Activated naive CD8-positive, alpha-beta T cell treated with anti-CD3 and anti-CD28 coated beads, Interleukin-2, amount 50 U/mL, for 24 hours (primary cell): ENCODE measurements at places on chromosomes 3 and 15.

DNA sequence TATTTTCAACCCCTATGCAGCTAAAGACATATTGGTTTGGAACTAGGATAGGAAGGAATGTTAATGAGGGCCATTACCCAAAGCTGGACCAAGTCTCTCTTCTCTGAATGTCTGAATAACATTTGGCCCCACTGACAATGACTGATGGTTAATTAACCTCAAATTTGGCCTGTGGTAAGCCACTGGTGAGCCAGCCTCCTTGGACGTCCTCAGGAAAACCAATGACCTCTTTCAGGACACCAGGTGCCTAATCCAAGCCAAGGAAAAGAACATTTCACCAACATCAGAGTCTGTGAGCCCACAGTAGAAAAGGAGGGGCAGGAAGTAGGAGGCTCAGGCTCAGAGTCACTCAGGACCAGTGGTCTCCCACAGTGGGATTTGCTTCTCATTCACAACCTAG, 56.4 kb upstream of the ETV5 start:
- H3K4me3 ChIP-seq, result no peak overlapping the region
- H3K27ac ChIP-seq, result no peak overlapping the region
- H3K36me3 ChIP-seq, result no peaks in the 10 kb centered on the region
- no peaks in the 10 kb centered on the region for H3K4me1 ChIP-seq
- DNase-seq, result no peak
- H3K27me3 ChIP-seq, result peaks cover 25% of the 10 kb centered on the region

DNA sequence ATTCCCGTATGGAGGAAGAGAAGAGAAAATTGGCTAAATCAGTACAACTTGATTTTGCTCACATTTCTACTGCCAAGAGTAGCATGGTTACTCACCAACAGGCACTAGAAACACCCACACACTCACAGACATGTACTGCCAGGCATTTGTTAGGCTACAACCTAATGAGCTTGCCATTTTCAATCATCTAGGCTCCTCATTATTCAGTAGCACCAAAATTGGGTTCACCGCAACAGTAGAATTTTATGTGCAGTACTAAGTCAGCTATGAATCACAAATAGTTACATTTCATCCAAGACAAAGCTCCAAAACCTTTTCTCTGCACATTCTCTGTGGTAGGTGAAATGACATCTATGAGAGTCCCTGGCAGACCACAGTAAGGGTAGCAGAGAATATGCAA, 15.0 kb upstream of the THUMPD3 start:
- no peak overlapping the region for H3K27ac ChIP-seq
- H3K36me3 ChIP-seq, result no peaks in the 10 kb centered on the region
- H3K27me3 ChIP-seq, result no peaks in the 10 kb centered on the region

DNA sequence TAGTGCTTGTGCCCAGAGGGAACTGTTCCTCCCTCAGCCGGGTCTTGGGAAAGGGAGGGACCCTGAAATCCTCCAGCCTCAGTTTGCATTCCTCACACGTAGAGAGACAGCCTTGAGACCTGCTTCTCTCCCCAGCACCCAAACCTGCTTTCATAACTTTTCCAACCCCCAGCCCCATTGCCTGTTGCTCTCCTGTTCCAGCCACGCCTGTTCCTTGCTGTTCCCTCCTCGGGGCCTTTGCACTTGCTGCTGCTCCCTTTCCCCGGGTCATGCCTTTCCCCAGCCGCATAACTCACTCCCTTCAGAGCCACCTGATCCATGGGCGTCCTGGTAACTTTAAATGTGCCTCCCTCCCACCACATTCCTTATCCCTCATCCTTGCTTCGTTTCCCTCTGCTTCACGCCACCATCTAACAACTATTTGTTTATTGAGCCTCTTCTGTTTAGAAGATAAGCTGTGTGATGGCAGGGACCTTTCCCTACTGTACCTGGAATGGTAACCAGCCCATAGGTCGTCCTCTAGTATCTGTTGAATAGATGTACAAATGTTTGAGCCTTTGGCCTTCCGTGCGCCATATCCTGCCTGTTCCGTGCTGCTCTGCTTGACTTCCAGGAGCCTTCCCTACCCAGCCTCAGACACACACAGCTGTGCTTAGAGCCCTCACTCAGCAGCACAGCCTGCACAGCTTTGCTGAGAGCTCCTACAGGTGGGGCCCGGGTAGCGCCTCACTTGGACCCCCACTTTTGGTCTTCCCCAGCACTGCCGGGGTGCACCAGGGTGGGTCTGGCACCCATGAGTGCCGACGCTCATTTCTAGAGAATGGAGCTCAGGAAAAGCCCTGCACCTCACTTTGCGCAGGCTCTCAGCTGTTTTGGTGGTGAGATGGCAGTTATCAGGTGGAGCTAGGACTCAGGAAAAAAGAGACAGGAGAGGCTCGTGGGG, 60.2 kb downstream of the SCN5A start:
- H3K36me3 ChIP-seq, result no peaks in the 10 kb centered on the region
- H3K27ac ChIP-seq, result no peak overlapping the region
- no peak overlapping the region for H3K4me3 ChIP-seq
- no peak for DNase-seq

- peak overlapping the region; percentile 95 for H3K27ac ChIP-seq
- no peaks in the 10 kb centered on the region for H3K27me3 ChIP-seq
- peak overlapping the region; percentile 95 for H3K4me3 ChIP-seq
- H3K4me1 ChIP-seq, result peaks cover 61% of the 10 kb centered on the region
- peaks cover 9% of the 10 kb centered on the region for H3K36me3 ChIP-seq
Observed at GRCh38 chr3:25663347-25663868, 1.3 kb downstream of the TOP2B start.

- H3K4me1 ChIP-seq, result no peaks in the 10 kb centered on the region
- DNase-seq, result no peak
- H3K4me3 ChIP-seq, result no peak overlapping the region
- peaks cover 6% of the 10 kb centered on the region for H3K27me3 ChIP-seq
- H3K27ac ChIP-seq, result no peak overlapping the region
- H3K36me3 ChIP-seq, result no peaks in the 10 kb centered on the region
Observed at GRCh38 chr3:132008837-132009236, 26.0 kb downstream of the CPNE4 start.

DNA sequence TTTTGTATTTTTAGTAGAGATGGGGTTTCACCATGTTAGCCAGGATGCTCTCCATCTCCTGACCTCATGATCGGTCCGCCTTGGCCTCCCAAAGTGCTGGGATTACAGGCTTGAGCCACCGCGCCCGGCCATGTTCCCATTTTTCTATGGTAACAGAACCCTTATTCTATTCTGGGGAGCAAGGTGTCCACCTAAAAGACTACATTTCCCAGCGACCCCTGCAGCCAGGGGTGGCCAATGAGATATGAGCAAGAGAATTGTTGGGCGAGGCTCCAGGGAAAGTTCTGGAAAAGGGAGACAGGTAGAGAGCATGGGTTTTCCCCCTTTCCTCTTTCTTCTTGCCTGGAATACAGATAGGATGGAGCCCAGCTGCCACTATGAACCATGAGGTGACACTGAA, 96.9 kb downstream of the LINGO1 start:
- no peak overlapping the region for H3K4me3 ChIP-seq
- H3K36me3 ChIP-seq, result no peaks in the 10 kb centered on the region
- no peak overlapping the region for H3K27ac ChIP-seq
- no peaks in the 10 kb centered on the region for H3K27me3 ChIP-seq
- peaks cover 7% of the 10 kb centered on the region for H3K4me1 ChIP-seq
- no peak for DNase-seq

GRCh38 chr3:39849992-39850715, 40.7 kb downstream of the MYRIP start:
- no peak overlapping the region for H3K4me3 ChIP-seq
- no peak overlapping the region for H3K27ac ChIP-seq
- no peak for DNase-seq
- H3K27me3 ChIP-seq, result peaks cover 7% of the 10 kb centered on the region
- H3K36me3 ChIP-seq, result no peaks in the 10 kb centered on the region

- H3K4me1 ChIP-seq, result no peaks in the 10 kb centered on the region
- no peaks in the 10 kb centered on the region for H3K27me3 ChIP-seq
Observed at GRCh38 chr3:105495021-105495420, 128.3 kb downstream of the ALCAM start.

GRCh38 chr3:136114421-136114820, 81.7 kb downstream of the MSL2 start:
- H3K4me3 ChIP-seq, result no peak overlapping the region
- no peak for DNase-seq
- H3K4me1 ChIP-seq, result peaks cover 7% of the 10 kb centered on the region
- H3K27ac ChIP-seq, result no peak overlapping the region

- no peak overlapping the region for H3K4me3 ChIP-seq
- no peaks in the 10 kb centered on the region for H3K36me3 ChIP-seq
- no peaks in the 10 kb centered on the region for H3K4me1 ChIP-seq
- H3K27me3 ChIP-seq, result no peaks in the 10 kb centered on the region
- H3K27ac ChIP-seq, result no peak overlapping the region
- no peak for DNase-seq
Observed at GRCh38 chr3:78940128-78940527, 827.7 kb downstream of the ROBO1 start.

- peaks cover 11% of the 10 kb centered on the region for H3K27me3 ChIP-seq
- no peak overlapping the region for H3K4me3 ChIP-seq
- no peak for DNase-seq
- no peaks in the 10 kb centered on the region for H3K36me3 ChIP-seq
Observed at GRCh38 chr3:45055411-45056143, 29.5 kb downstream of the CLEC3B start.

DNA sequence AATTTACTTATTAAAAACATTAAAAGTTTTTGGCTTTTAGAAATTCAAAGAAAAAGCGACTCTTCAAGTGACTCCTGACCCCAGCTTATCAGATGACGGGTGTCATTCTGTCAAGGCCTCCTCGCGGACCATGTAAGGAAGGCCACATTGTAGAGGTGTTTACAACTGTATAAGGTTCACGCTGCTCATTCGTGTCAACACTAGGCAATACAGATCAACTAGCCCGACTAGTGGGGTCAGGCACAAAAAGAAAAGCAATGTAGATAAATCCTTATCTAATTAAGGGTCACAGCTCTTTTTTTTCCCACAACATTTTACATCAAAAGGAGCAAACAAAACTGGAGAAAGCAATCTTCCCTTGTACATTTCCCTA, 207.5 kb upstream of the NR2F2 start:
- no peak overlapping the region for H3K27ac ChIP-seq
- H3K4me3 ChIP-seq, result no peak overlapping the region
- no peaks in the 10 kb centered on the region for H3K36me3 ChIP-seq
- no peak for DNase-seq

- peaks cover 5% of the 10 kb centered on the region for H3K4me1 ChIP-seq
- H3K36me3 ChIP-seq, result no peaks in the 10 kb centered on the region
- no peak overlapping the region for H3K27ac ChIP-seq
- peak overlapping the region; percentile 35 for H3K4me3 ChIP-seq
Observed at GRCh38 chr15:43225201-43225949, 4.6 kb upstream of the EPB42 start.

DNA sequence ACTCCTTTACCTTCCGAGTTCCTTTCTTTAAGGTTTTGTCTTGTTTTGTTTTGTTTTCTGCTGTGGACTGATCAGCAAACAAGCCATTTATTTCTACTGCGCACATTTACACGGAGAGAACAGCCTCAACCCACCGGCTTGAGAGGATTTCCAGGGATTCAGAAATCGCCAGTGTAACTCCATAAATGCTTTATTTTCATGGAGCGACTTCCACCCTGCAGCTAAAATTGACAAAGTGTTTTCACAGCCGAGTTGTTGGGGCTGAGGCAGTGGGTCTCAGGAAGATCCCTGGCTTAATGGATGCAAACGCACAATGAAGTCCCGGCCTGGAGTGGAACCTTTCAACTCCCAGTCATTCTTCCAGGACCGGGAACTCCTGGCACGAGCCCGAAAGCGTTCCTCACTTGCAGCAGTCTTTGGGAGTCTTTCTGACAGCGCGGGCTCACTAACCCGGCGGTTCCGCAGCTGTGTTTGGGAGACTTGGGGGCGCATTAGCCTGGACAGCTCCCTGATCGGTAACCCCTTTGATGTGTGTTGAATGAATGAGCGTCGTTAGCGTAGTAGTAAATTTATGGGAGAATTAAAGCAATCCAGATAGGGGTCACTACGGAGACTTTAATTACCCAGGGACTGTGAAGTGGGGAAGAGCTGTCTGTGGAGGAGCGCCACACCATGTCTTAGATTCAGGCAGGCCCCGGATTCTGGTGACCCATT, 785 bp upstream of the MYRIP start:
- DNase-seq, result no peak
- peak overlapping the region; percentile 36 for H3K4me3 ChIP-seq
- H3K27ac ChIP-seq, result no peak overlapping the region
- no peaks in the 10 kb centered on the region for H3K36me3 ChIP-seq
- H3K27me3 ChIP-seq, result peaks cover 55% of the 10 kb centered on the region
- H3K4me1 ChIP-seq, result peaks cover 15% of the 10 kb centered on the region

DNA sequence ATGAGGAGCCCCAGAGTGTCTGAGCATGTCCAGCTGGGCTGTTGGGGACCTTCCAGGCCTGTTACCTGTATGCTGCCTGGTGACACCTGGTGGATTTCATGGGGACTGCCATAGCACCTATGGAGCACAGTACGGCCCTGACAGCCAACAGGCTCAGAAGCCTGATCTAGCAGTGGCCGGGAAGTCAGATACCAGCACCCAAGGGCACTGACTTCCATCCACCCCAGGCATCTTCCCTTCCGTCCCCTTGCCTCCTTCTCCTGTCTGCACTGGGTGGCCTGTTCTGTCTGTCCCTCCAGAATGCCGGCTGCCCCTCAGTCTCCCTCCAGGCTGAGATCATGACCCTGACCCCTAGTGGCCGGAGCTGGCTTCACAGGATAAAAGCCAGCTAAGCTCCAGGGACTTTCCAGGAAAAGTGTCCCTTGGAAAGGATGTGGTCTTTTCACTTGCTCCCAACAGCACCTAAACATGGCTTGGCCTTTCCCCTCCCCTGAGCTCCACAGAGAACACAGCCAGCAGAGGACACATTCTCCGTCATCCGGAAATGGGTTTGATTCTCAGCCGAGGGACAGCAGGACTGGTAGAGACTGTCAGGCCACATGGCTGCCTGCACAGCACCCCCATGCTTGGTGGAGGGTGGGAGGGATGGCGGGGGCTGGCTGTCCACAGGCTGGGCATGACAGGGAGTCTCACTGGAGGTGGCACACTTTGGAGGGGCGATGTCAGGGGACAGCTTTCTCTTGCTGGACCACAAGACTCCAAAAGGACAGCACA, 9.5 kb downstream of the RPS17 start:
- peak; percentile 77 for DNase-seq
- peaks cover 13% of the 10 kb centered on the region for H3K4me1 ChIP-seq
- peak overlapping the region; percentile 33 for H3K4me3 ChIP-seq
- H3K27me3 ChIP-seq, result no peaks in the 10 kb centered on the region
- H3K27ac ChIP-seq, result no peak overlapping the region

- peaks cover 1% of the 10 kb centered on the region for H3K27me3 ChIP-seq
- no peak overlapping the region for H3K4me3 ChIP-seq
- H3K36me3 ChIP-seq, result no peaks in the 10 kb centered on the region
- peak; percentile 1 for DNase-seq
Observed at GRCh38 chr3:99532246-99532645, 106.1 kb upstream of the COL8A1 start.

DNA sequence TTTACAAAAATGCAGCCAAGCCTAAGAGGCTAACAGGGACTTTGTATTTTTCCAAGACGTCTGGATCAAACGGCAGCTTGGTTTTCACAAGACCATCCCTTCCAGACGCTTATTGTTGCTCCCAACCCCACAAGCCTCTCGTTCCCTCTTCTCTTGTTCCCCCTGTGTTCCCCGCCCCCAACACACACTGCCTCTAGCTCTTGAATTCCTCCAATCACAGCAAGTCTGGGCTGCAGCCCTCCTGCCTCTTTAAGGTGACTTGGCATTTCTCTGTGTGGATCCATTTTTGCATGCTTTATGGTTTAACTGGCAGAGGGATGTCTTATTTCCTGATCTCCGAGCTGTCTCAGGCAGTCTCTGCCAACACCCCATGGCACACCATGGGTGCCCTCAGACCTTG, 182.2 kb downstream of the ABHD5 start:
- no peaks in the 10 kb centered on the region for H3K36me3 ChIP-seq
- no peaks in the 10 kb centered on the region for H3K4me1 ChIP-seq
- no peak overlapping the region for H3K4me3 ChIP-seq
- no peak overlapping the region for H3K27ac ChIP-seq

GRCh38 chr3:28294667-28295413, 53.4 kb downstream of the CMC1 start:
- no peak for DNase-seq
- peaks cover 10% of the 10 kb centered on the region for H3K36me3 ChIP-seq
- peaks cover 23% of the 10 kb centered on the region for H3K4me1 ChIP-seq
- H3K27me3 ChIP-seq, result no peaks in the 10 kb centered on the region
- H3K27ac ChIP-seq, result no peak overlapping the region
